HT1080 (cell line): ENCODE measurements at places on chromosomes 6 and 20.

DNA sequence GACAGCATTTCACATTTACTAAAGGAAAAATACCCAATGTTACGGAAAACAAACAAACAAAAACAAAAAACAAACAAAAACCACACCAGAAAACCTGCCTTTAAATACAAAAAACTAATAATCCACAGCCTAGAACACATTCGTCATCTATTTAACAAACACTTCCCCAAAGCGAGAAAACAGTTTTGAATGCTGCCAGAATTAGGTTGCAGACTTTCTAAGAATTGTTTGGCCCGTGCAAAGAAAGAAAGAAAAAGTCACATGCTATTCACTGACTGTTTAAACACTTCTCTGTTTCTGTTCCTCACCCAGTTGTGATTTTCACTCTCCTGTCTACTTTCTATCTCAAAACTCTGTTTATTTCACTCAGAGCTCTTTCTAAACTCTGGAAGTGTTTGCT is 52.5 kb downstream of the BCAS1 start:
- DNase-seq, result no peak

DNA sequence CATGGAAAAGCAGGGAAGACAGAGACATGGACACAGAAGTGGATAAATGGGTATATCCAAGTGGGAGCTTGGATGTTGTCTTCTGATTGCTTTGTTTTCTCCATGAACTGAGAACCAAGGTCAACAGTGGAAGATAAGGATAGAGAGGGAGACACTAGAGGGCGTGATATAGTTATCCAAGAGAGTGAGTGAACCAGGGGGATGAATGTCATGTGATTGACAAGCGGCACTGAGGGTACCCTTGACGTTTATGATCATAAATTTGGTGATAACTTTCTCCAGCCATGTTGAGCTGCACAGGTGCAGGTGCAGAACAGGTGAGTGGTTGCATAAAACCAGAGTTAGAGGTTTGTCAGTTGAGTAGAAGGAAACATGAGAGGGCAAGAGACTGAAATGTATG is 20.7 kb downstream of the EBF4 start:
- no peak for DNase-seq

DNA sequence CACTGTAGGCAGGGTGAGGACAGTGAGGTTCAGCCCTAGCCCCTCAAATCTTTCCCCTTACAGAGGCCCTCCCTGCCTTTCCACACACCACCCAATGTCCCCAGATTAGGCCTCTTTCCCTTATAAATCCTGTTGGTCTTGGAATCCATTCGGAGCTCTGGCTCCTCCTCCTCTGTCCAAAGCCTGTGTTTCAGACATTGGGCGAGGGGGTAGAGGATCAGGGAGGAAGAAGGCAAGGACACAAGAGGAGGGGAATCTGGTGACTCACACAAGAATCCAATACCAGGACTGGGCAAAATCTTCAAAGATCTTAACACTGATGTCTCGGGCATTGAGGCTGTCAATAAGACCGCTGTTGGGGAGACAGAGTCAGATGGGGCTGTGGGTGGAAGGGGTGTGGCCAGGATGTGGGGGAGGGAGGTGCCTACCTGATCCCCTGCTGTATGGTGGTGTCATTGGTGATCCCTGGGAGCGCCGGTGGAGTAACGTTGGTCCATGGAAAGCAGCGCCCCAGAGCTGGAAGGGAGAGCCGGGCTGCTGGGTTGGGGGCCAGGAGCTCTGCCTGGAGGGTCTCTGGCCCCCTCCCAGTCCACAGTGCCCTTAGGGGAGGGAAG is 7.6 kb downstream of the SLC44A4 start:
- DNase-seq, result peak; percentile 39

DNA sequence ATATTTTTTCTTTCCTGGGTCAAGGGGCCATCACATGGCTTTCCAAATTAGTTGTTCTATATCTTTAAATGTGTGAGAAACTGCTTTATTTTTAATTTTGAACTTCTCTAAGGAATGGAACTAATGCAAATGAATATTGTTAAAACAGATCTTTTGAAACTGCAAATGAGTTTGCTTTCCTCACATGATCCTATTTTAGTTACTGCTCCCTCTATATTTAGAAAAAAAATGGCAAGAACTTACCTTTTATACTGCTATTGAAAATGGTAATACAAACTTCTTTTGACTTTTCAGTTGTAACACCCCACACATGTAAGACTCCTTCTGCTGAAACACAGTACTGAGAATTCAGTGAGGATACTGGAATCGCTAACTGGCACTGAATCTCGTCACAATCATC is 15.9 kb downstream of the IFNGR1 start:
- no peak for DNase-seq

DNA sequence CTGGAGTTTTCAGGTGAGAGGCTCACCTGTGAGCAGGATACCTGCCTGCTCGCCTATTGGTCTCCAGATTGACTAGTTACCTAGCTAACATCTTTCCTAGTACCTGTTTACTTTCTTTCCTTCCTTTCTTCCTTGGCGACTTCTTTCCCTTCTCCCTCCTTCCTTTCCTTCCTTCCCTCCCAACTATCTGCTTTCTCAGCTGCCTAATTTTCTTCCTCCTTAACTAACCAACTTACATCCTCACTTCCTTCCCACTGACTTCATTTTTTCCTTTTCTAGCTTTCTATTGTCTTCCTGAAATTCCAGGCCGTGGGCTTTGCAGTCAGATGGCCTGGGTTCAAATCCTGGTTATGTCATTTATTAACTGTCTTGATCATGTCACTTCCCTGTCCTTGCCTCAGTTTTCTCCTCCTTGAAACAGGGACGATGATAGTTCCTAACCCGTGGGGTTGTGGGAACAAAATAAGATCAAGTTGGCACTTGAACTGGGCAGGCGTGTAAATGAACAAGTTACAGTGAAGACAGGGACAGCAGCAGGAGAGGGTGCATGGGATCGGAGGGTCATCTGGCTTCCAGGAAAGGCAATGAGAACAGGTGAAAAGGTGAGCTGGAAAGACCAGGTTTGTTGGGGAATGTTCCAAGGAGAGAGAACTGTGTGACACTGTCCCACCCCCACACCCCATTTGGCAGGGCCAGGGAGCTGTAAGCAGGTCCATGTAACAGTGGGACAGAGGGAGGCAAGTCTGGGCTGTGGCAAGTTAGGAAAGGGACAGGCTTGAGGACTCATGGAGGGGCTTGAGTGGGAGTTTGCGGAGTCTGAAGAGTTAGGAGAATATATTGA is 540 bp downstream of the SGK2 start:
- no peak for DNase-seq

- DNase-seq, result peak; percentile 49
These were observed 695.2 kb downstream of the PHF3 start for GRCh38 chr6:64330694-64331307.

DNA sequence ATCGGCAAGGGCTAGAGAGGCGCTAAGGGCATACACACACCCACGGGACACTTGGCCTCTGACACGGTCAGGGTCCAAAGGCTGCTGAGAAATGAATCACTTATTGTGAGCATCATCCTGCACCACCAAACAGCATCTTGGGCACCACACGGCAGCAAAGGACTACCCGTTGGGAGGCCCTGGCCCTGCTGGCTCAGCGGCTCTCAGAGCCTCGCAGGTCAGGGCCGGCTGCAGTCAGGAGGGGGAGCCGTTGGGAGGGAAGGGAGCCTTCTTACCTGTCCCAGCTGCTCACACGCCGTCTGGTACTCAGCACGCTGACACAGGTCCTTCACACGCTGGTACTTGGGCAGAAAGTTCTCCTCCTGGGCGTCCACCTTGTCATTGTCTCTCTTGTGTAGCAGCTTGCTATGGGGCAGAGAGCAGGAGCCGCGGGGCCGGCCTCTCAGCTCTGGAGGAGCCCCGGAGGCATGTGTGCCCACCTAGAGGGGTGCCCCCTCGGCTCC is 109.0 kb downstream of the SULF2 start:
- no peak for DNase-seq

- peak; percentile 41 for DNase-seq
These were observed 120.4 kb upstream of the RIPOR2 start for GRCh38 chr6:25056130-25056529.

DNA sequence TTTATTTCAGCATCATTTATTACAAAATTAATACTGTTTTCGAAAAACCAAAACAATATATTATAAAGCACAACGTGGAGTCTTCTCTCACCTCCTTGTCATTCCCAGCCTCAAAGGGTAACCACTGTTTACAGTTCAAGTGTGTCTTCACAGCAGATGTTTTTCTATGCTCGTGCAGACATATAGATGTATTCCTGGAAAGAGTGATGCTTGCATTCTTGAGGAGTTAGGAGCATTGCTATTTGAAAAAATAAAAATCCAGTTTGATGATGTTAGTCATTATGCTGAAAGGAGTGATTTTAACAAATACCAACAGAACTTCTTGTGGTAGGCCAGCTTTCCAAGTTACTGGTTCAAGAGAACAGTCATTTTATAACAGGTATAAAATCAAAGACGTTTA is 234.9 kb downstream of the BCKDHB start:
- no peak for DNase-seq

DNA sequence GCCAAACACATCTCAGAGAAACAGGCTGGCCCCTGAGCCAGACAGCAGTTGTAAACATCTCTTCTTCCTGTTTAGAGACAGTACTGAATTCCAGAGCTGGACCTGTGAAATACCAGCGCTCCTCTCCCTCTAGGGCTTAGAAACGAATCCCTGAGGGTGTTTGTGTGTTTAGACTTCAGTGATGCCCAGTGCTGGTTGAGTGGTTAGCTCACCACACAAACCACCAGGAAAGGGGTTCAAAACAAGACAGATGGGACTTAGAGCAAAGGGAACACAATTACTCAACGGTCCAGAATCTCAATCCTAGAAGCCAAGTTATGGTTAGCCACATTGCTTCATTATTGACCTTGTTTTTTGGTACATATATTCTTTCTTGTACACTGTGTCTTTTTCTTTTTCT is 108.7 kb upstream of the TMEM170B start:
- peak; percentile 54 for DNase-seq

DNA sequence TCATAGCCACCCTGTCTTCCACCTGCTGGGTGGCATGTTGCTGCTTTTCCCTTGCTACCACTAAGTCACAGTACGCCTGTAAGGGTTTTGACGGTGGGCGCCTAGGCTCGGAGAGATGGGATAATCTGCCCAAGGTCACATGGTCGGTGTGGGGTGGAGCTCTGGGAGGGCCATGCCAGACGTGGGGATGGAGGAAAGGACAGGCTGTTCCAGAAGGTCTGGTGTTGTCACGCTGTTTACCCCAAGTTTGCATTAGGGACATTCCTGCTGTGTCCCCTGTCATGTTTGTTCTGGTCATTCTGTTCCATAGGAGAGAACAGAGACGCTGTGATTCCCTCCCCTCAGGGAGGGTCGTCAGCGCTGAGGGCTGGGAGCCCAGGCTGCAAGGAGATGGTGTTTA is 16.1 kb downstream of the IP6K3 start:
- no peak for DNase-seq

DNA sequence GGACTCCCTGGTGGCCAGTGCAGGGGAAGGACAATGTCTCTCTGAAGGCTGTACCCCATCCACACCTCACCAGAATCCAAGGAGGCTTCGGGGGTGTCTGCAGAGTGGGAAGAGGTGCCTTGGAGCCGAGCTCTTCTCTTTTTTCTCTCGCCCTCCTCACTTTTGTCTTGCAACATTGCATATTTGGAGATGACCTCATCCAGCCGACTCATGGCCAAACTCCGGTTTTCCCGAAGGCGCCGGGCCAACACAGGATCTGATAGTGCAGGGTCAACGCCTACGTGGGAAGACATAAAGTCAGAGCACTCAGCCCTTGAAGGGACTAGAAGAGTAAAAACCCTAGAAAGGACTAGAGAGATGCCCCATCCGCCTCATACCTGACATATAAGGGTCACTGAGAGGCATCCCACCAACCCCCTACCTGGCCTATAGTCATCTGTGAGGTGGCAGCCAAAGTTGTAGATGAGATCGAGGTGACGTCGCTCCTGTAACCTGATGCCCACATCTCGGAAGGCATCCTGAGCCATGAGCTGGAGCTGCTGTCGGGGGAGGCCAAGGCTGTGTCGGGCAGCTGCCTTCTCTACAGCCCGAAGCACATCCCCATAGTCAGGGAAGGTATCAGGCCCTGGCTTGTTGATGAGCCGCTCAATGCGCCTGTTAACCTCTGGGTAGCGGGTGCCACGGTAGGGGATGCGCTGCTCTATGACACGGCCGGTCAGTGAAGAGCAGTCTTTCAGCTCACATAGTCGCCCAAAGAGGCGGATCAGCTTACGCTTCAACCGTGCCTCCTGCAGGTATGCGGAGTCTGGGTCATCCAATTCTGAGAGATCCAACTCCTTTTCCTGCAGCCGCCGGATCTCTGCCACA is 3.0 kb upstream of the ZBTB22 start:
- DNase-seq, result peak; percentile 74

- peak; percentile 100 for DNase-seq
These were observed 223.2 kb upstream of the ECI2 start for GRCh38 chr6:4358414-4359107.

DNA sequence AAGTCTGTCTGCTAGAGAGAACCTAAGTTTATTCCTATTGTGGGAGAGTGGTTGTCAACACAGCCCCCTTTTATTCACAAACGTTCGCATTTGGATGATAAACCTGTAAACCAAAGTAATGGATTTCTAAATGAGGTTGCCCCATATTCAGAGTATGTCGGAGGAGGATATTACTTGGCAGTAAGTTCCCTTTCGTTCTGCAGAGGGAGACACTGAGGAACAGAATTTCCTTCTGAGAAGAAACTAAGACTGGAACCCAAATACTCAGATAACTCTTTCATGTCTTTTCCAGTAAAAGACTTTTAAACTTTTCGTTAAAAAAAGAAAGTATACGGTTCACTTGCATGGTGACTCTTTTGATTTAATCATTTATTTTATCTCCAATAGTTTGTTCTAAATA is 754.6 kb upstream of the MMS22L start:
- no peak for DNase-seq

GRCh38 chr6:14751645-14752175 is 494.2 kb upstream of the JARID2 start:
- DNase-seq, result no peak

GRCh38 chr20:53642196-53643030 is 48.8 kb upstream of the ZNF217 start:
- DNase-seq, result peak; percentile 85

GRCh38 chr20:41345729-41346067 is 5.1 kb downstream of the LPIN3 start:
- DNase-seq, result no peak

GRCh38 chr6:44270526-44271405 is 516 bp downstream of the TMEM151B start:
- DNase-seq, result no peak

- no peak for DNase-seq
These were observed at the start of gene COX4I2 for GRCh38 chr20:31637660-31638059. COX4I2 (plus strand) TSS chr20:31637912; CDS start chr20:31639018, 1,106 bp downstream.
